ENCODE measurements at places on chromosomes 1 and 21.

DNA sequence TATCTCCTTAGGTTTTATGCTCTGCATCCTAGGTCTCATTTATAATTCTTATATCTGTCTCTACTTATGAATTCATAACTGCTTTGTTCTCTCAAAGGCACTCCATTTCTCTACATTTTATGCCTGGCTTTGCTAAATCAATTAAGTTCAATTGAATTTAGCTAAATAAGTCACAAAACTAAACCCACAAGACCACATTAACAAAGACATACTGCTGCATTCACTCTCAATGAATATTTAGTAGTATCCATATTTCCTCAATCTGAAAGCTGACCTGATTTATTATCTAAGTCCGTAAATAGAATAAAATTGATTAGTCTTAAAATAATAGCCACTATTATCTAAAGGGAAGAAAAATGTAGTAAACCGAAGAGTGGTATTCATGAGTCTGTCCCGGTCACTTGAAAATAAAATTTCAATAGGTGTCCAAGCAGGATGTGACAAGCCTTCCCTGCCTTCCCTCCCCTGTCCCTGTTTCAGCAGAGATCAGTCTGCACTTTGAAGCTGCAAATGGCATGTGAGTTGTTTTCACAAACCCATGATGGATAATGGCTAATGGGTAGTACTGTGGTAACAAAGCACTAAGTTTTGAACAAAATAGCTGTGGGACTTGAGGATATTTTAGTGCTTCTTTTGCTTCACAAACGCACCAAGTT, 295.0 kb upstream of the NCAM2 start:
- no peak for DNase-seq

GRCh38 chr1:3365523-3366125, 88.8 kb upstream of the ARHGEF16 start:
- DNase-seq = no peak

- no peak for DNase-seq
These were observed 470.0 kb upstream of the VAMP3 start for GRCh38 chr1:7300893-7301663.

DNA sequence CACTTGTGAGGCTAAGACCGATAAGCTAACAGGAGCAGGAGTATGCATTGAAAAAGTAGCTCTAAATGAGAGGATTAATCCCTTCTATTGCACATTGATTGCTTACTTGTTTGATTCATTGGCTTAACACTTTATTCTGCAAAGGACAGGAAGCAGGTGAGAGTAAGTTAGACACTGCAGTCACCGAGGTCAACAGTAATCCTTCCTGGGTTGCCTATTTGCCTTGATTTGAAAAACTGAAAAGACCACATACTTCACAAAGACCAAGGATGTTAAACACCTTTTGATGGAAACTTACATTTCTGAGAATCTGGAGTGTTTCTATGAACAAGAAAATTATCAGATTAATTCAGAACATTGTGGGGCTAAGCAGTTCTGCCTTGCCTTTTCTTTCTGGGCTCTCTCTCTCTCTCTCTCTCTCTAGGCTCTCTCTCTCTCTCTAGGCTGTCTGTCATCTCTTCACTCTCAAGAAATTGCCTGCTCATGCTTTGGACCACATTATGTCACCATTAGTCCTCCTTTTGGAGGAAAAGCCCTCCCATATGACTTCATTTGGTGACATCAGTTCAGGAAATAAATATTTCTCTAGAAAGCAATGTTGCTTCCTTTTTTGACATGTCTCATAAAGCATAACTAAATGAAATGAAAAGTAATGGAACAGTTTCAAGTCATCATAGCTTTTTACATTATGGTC, 103.8 kb downstream of the TNFSF18 start:
- no peak for DNase-seq

DNA sequence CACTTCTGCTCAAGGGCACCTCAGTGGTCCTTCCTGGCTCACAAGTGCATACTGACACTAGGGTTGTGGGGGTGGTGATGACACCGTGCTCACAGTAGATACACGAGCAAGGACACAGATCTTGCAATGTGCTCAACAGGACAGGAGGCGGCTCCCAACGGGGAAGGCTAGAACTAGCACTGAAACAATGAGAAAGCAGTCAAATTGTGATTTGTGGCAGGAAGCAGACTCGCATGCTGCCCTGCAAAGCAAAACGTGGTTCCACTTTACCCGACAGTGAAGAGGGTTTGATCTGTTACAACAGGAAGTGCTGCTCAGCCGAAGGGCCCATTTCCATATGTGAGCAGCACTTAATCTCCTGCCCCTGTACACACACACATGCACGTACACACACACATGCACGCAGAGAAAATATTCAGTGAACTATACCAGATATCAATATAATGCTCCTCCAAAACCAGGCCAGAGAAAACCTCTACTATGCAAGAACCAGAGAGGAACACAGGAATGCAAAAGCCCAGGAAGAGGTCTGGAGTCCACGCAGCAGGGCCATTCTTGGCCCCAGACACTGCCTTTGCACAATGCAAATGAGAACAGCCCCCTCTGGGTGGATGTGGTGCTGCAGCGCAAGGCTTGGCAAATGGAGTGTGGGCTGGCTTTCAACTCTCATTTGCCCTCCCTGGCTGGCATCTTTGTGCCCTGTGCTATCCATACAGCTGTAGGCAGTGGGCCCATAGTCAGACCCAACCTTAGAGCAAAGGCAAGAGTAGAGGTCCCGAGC, 47.1 kb downstream of the KANK4 start:
- DNase-seq = no peak

GRCh38 chr1:162690672-162691434, 58.6 kb downstream of the DDR2 start:
- DNase-seq = no peak

DNA sequence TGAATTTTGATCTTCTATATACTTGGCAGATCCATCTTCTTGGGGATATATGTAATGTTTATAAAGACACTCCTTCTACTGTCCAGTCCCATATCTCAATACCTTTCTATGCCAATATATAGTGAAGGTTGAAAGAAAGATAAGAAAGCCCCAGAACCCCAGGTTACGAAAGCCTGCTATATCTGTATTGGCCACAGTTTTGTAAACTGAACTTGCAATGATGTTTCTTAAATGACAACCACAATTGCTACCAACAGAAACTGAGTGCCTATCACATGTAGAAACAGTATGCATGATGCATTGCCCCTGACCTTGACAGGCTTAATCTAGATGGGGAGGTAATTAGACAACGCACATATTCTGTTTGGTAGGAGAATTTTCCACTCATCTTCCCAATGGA, 7.8 kb upstream of the RIMKLA start:
- no peak for DNase-seq

- no peak for DNase-seq
These were observed 74.6 kb downstream of the MAP3K7CL start for GRCh38 chr21:29205009-29205408.

GRCh38 chr1:248851390-248851789, 7.5 kb downstream of the ZNF692 start:
- DNase-seq = no peak

DNA sequence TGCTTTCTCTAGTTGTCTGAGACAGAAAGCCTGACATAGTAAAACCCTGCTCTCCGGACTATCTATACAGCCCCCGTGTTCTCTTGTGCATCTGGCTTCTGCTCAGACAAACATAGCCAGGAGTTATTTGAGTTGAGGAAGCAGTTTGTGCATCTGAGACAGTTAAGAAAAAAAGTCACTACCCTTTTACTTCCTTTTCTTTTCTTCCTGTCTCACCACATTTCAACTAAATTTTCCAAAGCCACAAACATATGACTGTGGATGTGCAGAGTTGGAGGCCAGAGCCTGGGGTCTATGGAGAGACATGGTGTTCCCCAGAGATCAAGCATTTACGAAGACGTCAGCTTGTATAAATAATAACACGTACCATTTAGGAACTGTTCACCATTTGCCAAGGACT, 158.5 kb upstream of the FGGY start:
- no peak for DNase-seq

GRCh38 chr1:150477320-150477719, 9.9 kb upstream of the TARS2 start:
- no peak for DNase-seq

DNA sequence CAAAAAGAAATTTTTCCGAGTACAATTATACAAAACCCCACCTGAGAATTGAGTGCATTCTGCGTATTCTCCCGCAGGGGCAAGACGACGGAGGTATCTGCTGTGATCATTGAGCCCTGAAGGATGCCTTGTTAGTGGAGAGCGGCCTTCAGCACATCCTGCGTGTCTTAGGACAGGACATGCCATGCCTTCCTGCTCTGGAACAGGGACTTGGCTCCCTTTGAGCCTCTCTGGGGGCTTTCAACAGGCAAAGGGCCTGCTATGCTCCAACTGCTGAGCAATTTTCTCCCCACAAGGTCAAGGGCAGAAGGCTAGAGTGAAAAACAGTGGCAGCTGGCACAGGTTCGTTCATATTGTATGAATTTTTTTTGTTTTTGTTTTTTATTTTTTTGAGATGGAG, 52.4 kb downstream of the TOR1AIP2 start:
- no peak for DNase-seq

- DNase-seq = no peak
These were observed 16.6 kb upstream of the LRRC3 start for GRCh38 chr21:44438531-44439210.

GRCh38 chr1:163655565-163655964, 333.8 kb downstream of the NUF2 start:
- no peak for DNase-seq

DNA sequence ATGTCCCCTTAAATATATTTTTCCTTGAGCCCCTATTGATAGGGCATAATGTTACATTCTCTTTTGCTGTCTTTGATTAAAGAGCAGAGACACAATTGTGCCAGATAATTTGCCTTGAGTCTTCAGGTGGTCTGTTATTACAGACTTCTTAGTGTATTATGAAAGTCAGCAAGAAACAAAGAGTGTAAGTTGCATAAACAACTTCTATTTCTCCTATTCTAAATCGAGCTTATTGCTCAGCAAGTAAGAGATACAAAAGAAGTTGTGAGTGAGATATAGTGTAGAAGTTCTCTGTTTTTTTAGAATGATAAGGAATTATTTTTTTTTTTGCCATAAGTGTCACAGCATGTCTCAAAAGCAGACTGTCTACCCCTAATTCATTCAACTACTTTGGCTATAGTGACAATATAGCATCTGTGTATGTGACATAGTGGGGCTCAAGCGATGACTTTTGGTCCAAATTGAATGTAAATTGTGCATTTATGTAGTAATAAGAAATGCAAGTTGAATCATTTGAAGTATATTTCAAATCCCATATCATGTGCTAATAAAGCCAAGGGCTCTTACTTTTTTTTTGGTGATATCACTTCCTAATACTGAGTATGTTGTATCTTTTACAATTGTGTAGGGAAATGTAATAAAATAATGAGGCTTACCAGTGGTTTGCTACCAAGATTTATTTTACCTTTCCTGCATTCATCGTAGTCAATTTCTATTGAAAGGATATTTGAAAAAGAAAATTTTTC, 81.3 kb downstream of the RGL1 start:
- DNase-seq = no peak

DNA sequence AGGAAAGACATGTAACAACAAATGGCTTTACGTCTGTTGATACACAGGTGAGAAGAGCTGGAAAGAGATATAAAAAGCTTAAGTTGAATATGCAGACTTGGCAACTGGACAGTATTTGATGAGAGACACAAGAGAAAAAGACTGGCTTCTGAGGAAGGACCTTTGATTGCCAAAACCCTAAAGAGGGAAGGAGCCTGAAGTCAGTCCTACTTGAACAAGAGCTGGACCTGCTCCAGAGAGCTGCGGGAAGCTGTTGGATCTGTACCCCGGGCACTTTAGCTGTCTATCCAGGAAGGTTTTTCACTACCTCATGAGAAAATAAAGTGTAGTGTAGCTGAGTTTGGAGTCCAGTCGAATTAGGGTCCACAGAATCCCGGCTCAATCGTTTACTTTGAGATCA, 25.3 kb upstream of the LRRC8B start:
- no peak for DNase-seq

GRCh38 chr1:19354531-19354981, 42.4 kb downstream of the SLC66A1 start:
- DNase-seq = no peak

GRCh38 chr1:89271341-89272015, 1.2 kb downstream of the GBP5 start:
- DNase-seq = no peak

- DNase-seq = no peak
These were observed 6.7 kb upstream of the TSEN15 start for GRCh38 chr1:184044603-184045376.

- no peak for DNase-seq
These were observed 776 bp downstream of the KDM1A start for GRCh38 chr1:23019863-23020625.

DNA sequence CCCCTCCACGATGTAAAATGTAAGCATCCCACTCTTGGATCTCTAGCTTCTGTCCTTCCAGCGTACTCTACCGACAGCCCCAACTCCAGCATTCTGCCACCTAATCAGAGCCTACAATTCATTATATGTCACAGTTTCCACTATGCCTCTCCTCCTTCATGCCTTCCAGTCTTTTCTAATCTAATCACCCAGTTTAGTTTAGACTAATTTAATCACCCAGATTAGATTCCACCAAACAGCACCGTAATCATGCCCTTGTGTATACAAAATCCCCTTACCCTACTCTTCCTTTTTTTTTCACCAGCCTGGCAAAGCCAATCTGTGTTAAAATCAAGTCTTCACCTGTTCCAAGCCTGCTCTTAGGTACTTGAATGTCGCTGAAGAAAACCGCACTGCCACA, 49.8 kb upstream of the KANK4 start:
- DNase-seq = no peak

DNA sequence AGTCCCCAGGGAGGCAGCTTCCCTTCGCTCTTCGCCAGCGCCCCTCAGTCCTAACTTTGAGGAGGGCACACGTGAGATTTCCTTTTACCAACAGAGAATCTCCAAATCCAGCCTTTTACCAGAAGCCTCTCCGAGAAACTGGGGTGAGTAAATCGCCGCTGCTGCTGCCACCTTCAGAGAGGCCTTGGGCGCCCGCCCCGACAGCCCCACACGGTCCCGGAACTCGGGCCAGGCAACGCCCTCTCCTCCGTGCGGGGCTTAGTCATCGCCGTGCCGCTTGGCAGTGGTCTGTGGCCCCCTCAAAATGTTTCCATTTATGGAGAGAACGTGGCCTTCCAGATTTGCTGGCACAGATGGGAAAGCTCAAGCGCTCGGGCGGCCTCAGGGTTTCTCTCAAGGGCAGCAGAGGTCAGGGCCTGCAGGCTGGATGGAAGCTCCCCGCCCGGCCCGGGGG, 41.4 kb upstream of the COL6A2 start:
- DNase-seq = no peak

- DNase-seq = no peak
These were observed 78.8 kb downstream of the FAM78B start for GRCh38 chr1:166087734-166088571.

DNA sequence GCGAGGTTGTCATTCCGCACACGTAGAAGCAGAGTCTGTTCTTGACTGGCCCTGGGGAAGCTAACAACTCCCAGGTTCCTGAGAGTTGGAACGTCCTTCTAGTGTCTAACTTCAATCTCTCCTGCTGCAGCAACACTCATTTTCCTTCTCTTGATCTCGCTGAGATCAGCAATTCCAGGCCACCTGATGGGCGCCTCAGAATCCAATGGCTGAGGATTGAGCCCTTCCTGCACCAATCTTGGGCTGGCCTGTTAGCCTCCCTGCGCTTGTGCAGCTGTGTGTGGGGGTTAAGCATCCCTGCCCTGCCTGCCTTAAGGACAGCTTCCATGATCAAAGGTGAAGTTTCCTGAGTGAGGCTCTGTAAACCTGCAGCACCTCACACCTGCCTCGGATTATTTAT, 87.9 kb downstream of the SYT2 start:
- no peak for DNase-seq

GRCh38 chr1:163774401-163774945, 452.7 kb downstream of the NUF2 start:
- DNase-seq = no peak

- DNase-seq = no peak
These were observed 527.5 kb downstream of the COL11A1 start for GRCh38 chr1:102580806-102581205.
